ENCODE measurements at places on chromosomes 1 and 21.

- no peak for DNase-seq
- H3K36me3 ChIP-seq = peaks cover 15% of the 10 kb centered on the region
- H3K27ac ChIP-seq = no peak overlapping the region
- H3K4me3 ChIP-seq = no peak overlapping the region
- no peaks in the 10 kb centered on the region for H3K27me3 ChIP-seq
- peaks cover 8% of the 10 kb centered on the region for H3K4me1 ChIP-seq
Measured at GRCh38 chr1:35544976-35545375, 12.2 kb downstream of the KIAA0319L start.

DNA sequence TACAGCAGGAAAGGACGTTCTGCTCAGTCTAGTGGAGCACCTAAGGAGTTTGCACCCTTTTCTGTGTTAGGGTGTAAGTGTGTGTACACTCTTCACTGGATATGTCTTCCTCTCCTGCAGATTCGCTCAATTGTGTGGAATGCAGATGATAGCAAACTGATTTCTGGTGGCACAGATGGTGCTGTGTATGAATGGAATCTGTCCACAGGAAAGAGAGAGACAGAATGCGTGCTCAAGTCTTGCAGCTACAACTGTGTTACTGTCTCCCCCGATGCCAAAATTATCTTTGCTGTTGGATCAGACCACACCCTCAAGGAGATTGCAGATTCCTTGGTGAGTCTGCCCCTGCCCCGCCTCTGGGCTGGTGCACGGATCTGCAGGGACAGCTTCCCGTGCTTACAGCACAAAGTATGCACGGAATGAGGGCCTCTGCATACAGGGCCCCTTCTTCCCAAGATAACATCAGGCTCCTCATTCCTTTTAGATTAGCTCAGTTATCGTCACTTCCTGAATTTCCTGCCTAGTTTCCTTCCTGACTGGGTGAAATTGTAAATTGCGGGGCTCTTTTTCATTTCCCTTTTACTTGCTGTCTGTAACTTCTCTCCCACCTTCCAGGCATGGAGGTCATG lies 34.6 kb downstream of the CFAP57 start:
- peaks cover 26% of the 10 kb centered on the region for H3K4me1 ChIP-seq
- H3K27ac ChIP-seq = peak overlapping the region; percentile 94
- H3K36me3 ChIP-seq = no peaks in the 10 kb centered on the region
- no peaks in the 10 kb centered on the region for H3K27me3 ChIP-seq
- peak; percentile 95 for DNase-seq

GRCh38 chr1:12482988-12483387 lies 135.0 kb downstream of the DHRS3 start:
- H3K4me1 ChIP-seq = peaks cover 44% of the 10 kb centered on the region
- no peak overlapping the region for H3K4me3 ChIP-seq
- H3K36me3 ChIP-seq = no peaks in the 10 kb centered on the region

DNA sequence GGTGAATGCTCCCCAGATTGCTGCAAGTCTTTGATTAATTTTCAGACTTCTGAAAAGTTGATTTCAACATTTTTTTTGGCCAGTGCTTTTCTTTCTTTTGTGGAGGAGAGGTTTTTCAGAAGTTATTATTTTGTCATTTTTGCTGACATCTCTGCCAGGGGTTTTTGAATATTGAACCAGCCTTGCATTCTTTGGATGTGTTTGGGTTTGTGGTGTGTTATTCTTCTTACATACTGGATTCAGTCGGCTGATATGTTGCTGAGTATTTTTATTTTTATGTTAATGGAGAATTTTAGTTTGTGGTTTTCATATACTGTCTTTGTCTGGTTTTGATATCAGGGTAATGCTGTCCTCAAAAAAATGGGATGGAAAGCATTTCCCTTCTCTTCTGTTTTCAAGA lies 25.3 kb downstream of the OBSCN start:
- H3K4me3 ChIP-seq = no peak overlapping the region
- H3K27me3 ChIP-seq = no peaks in the 10 kb centered on the region
- H3K4me1 ChIP-seq = peaks cover 7% of the 10 kb centered on the region
- H3K27ac ChIP-seq = no peak overlapping the region
